Hematopoietic multipotent progenitor cell treated with erythropoietin and hydrocortisone succinate and interleukin-3 and kit ligand, for 8 days (in vitro differentiated cells): ENCODE measurements at places on chromosomes 3 and 15.

- DNase-seq = no peak
Observed at GRCh38 chr3:130705501-130705900, 41.1 kb downstream of the PIK3R4 start.

- DNase-seq = peak; percentile 83
Observed at GRCh38 chr3:197186887-197187588, 111.4 kb downstream of the DLG1 start.

DNA sequence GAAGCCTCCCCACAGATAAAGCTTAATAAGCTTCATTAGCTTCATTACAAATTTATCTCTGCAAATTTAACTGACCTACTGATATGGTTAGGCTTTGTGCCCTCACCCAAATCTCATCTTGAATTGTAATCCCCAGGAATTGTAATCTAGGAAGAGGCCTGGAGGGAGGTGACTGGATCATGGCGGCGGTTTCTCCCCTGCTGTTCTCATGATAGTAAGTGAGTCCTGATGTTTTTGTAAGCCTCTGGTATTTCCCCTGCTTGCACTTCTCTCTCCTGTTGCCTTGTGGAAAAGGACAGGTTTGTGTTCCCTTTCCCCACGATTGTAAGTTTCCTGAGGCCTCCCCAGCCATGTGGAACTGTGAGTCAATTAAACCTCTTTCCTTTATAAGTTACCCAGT lies 226.1 kb upstream of the TTC14 start:
- no peak for DNase-seq

GRCh38 chr15:88543065-88543776 lies 3.3 kb downstream of the DET1 start:
- peak; percentile 18 for DNase-seq

GRCh38 chr3:148903022-148903442 lies 37.9 kb downstream of the CPA3 start:
- no peak for DNase-seq

GRCh38 chr3:14770591-14770990 lies 48.2 kb upstream of the FGD5 start:
- DNase-seq = no peak

DNA sequence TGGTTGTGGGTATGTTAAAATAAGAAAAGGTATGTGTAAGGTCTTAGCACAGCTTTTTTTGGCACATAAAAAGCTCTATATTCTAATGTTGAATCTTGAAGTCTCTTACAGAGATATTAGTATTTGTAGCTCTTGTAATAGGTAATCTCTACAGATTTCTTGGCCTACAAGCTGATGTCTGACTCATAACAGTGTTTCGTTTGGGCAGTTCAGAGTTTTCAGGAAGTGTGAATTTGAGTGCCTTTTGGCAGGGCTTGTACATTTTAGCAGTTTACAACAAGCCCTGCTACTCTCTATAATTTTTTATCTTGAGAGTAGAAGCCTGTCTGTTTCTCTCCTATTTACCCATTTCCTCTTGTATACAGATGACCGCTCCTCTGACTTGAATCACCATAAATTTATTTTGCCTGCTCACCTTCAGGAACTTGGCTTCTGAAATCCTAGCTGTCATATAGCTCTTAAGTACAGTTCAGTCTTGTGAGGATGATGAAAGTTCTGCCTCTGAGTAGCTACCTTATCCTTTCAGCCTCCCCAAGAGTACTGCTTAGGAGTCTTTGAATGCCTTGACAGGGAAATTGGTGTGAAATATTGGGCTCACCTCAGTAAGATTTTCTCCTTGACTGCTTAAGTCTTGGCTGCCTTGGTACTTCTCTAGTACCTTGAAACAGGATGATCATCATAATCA lies 419.9 kb upstream of the RARB start:
- DNase-seq = no peak

DNA sequence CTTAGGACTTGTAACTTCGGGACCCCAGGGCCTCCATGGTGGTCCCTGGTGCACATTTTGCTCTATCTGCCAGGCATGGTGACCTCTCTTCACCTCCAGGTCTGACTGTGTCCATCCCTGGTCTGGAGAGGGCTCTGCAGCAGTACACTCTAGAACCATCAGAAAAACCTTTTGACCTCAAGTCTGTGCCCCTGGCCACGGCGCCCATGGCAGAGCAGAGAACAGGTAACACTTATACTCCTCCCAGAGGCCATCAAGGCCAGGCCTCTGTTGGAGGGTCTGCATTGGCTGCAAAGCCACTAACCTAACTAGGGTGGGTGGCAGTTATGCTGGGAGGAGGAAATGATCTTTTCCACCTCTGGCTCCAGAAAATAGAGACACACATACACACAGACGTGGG lies 10.3 kb upstream of the HMCES start:
- DNase-seq = no peak

GRCh38 chr3:143529798-143530197 lies 318.5 kb downstream of the SLC9A9 start:
- no peak for DNase-seq

DNA sequence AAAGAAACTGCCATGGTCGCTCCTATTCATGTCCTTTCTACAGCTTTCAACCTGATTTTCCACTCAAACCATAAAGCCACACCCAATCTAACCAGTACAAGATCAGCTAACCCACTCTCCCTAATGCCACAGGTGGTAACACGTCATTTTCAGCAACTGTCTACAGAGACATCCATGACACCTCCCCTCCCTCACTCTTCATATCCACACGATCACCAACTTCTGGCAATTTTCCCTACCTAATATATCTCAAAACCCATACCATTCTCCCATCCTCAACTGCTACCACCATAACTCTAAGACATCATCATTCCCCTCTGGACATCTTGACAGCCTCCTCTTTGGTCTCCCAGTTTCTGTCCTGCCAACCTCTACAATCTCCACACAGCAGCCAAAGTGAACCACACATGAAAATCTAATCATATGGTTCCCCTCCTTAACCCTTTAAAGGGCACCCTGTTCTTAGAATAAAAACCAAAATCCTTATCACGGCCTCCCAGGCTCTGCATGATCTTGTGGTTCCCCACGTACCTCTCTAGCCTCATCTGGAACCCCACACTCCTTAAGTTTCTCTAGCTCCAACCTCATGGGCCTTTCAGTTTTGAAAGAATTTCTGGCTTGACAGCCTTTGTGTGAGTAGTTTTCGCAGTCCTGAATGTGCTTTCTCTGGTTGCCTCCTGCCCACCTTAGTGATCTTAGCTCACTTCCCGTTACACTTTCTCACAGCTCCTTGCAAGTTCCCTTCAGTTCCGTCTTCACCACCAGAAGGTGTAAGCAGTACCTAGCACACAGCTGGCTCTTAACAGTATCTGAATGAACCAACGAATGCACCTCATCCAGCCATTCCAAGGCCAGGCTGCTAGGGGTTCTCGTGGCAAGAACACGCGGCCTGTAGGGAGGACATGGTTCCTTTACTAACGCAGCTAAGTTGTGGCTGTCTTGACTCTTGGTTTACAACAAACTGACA lies 33.4 kb downstream of the SPINK8 start:
- peak; percentile 96 for DNase-seq

DNA sequence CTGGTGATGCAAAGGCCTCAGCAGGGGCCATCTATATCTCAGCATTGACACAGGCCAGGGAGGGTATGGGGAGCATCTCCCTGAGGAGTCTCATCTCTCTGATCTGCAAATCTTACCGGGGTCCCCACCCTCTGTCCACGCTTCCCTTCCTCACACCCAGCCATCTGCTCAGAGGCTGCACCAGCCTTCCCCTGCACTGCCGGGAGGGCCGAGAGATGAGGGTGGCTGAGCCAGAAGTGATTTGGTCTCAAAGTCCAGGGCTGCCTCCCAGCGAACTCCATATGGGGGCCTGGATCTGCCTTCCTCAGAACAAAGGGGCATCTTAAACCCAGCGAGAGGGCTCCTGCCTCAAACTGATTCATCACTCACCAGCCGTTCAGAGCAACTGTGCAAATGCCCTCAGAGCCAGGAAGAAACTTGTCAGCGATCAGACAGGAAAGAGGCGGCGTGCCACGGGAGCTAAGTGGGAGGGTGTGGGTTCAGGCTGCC lies 4.6 kb downstream of the IGDCC3 start:
- no peak for DNase-seq

- no peak for DNase-seq
Observed at GRCh38 chr3:97895216-97895615, 73.4 kb downstream of the CRYBG3 start.

DNA sequence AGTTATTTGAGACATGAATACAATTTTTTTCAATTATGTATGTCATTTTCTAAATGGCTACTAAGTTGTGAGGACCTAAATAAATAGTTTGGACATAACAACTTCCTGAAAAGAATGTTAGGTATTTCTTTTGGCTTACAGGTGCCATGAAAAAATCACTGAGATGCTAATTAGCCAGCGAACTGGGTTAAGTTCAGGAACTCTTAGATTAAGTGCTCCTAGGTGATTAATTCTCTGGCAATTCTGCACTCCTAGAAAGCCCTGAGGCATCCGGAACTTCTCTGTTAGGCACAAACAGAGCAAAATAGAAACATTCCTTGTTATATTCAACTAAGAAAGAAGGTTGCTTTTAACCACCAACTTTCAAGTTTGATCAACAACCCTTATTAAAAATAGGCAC lies 192.3 kb downstream of the STAG1 start:
- DNase-seq = no peak
